ENCODE measurements at places on chromosomes 1 and 21.

GRCh38 chr21:34968414-34969333 lies 80.4 kb downstream of the RUNX1 start:
- no peak for DNase-seq

- DNase-seq = no peak
Measured at GRCh38 chr1:190179817-190180216, 297.8 kb downstream of the BRINP3 start.

- no peak for DNase-seq
Measured at GRCh38 chr1:182359645-182360044, 31.9 kb downstream of the GLUL start.

DNA sequence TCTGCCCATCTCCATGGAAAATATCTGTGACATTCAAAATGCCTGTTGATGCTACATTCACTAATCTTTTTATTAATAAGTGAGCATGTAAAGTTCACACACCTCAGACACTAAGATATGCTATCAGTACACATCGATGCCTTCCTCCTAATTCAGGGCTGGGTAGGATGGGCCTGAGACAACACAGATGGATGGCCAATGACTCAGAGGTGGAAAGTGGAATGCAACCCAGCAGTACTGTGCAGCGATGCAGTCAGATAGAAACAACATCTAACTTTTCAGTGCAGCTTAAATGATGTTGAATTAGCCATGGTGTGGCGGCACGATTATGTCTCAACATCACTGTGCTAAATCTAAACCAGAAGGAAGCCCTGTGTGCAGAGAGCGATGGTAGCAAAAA lies 161.6 kb upstream of the KCNJ15 start:
- no peak for DNase-seq

- DNase-seq = no peak
Measured at GRCh38 chr1:223258751-223259198, 105.2 kb downstream of the SUSD4 start.

- no peak for DNase-seq
Measured at GRCh38 chr1:36285443-36286101, 20.6 kb upstream of the SH3D21 start.

DNA sequence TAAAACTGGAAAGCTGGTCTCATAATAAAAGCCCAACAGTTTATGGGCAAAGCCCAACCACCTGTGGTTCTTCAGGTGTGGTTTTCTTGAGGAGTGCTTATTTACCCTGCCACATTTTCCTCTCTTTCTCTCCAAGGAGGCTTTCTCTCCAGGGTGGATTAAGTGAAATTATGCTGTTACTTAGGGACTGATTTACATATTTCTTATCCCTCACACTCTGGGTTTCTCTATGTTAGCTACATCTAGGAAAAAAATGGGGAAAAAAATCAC lies 4.8 kb downstream of the TBX19 start:
- no peak for DNase-seq

DNA sequence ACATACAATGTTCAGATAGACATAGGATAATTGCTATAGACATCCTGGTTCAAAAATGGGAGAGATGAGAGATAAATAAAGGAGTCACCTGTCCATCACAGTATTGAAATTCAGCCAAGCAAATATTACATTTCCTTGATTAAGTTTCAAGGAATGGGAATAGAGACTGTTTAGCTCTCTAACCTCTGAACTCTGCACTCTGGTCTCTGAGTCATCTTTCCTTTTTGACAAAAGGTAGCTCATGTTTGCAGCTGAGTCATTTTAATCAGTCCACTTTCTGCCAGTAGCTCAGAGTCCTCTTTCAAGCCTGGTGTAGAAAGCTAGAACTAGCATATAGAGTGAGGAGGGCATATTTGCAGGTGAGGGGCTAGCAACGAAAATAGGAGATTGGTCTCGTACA lies 51.4 kb upstream of the GJA8 start:
- DNase-seq = no peak

GRCh38 chr21:46355161-46356004 lies 31.4 kb downstream of the PCNT start:
- no peak for DNase-seq

GRCh38 chr1:3441410-3441847 lies 13.0 kb upstream of the ARHGEF16 start:
- DNase-seq = no peak

DNA sequence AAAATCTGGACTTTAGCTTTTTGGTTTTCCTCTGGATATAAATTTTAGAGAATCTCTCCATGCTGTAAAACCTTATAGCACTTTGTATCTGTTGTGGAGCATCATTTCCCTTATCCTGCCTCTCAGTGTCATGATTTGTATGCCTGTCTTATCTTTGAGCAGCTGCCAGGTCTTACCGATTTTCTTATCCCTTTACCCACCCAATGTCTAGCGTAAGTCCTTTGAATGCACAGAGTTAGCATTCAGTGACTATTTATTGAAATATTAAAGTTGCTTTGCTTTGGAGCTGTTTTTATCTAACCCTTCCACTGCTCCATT lies 37.3 kb downstream of the CDC7 start:
- DNase-seq = no peak

DNA sequence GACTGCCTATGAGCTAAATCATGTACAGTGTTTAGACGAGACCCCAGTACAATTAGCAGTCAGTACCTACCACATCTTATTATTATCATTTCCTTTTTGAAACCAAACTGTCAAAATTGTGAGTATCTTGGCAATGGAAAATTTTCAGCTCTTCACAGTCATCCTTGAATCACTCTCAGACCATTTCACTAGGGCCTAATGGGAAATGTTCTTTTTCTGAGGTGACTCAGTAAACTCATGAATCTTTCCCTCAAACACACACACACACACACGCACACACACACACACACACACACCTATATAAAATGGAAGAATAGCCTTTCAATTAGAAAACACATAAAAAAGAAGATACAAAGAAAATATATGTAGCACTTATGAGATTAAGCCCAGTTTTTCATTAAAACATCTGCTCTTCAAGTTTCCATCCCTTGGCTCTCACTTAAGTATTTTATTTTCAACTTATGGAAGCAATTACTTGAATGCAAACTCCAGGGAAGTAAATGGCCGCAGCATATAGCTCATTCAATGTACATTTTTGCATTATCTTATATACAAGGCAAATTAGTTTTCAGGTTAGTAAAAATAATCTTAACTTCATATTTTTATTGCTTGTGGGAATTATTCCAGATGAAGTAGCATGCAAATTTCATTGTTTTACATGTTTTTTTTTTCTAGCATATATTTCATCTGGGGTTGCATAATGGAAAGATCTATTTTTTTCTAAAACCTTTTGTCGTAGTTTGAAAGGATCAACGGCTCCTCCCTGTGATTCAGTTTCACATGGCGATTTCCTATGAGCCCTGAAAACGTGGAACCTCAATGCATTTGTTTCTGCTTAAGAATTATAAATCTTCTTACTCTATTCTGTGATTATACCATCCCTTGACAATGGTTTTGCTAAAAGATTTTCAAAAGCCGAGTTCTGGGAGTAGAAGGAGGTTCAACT lies 46.3 kb upstream of the TMPRSS15 start:
- no peak for DNase-seq

DNA sequence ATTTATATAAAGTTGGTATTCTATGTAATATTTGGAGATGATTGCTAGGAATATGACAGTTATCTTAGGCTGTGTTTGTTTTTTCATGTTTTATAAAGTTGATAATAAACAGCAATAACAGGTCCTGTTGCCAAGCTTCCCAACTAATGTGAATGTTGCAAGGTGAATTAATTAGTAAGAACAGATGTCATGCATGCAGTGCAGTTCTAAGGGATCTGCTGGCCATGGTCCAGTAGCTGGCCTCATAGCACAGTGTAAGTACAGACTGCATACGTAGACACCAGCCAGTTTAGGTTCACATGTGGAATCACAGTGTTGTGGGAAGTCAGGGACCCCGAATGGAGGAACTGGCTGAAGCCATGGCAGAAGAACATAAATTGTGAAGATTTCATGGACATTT lies 478.2 kb downstream of the NEGR1 start:
- no peak for DNase-seq

DNA sequence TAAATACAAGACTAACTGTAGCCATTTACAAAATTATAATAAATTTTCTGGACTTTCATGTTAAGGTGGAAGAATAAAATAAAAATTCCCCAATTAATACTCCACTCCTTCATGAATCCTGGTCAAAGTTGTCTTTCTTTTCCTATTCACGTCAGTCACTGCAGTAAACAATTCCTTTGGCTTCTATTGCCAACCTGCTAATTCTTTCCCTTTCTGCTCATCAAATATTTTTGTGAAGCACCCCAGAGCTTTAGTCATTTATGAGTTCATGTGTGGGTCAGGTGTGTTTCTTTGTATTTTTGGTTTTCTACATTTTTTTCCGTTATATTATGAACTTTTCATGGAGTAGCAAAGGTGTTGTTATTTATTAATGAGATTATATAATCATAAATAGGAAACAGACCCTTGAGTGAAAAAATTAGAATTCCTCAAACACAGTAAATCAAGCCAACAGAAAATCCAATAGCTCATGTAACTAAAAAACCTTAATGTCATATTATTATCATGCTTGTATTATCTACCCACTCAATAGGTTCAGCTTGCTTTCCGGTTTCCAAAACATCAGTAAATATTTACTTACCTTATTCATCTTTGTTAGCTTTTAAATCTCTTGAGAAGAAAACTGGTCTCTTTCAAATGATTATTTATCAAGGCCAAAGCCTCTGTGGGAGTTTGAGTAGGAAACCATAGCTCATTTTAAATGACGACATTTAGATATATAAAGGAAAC lies 29.6 kb upstream of the PLA2G4A start:
- DNase-seq = no peak

GRCh38 chr1:7941437-7941793 lies 776 bp upstream of the TNFRSF9 start:
- no peak for DNase-seq

GRCh38 chr1:57269630-57270225 lies 154.1 kb downstream of the DAB1 start:
- no peak for DNase-seq

GRCh38 chr1:99232172-99232571 lies 32.1 kb upstream of the PLPPR4 start:
- DNase-seq = no peak

GRCh38 chr1:58409890-58410289 lies 136.6 kb downstream of the OMA1 start:
- DNase-seq = no peak

- no peak for DNase-seq
Measured at GRCh38 chr1:181383695-181384094, 99.6 kb upstream of the CACNA1E start.

- DNase-seq = peak; percentile 7
Measured at GRCh38 chr1:236868625-236869467, 73.8 kb downstream of the MTR start.

GRCh38 chr1:14261395-14261794 lies 337.1 kb upstream of the KAZN start:
- DNase-seq = no peak

DNA sequence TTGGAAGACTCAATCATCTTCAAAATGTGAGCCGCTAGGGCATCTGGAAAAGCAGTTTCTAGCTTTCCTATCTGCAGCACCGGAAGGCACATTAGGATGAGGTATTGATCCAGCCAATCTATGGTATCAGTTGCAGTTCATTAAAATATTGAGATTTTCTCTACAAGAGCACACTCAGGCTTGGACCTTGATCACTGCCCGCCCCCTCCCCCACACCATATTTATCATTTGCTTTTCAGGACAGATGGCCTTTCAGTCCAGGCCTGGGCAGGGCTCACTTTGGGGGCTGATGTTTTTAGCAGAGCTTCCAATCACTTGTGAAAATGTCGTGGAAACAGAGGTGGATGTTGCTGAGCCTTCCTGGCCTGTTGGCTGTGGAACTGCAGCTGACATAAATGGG lies 17.5 kb downstream of the LHX4 start:
- no peak for DNase-seq

DNA sequence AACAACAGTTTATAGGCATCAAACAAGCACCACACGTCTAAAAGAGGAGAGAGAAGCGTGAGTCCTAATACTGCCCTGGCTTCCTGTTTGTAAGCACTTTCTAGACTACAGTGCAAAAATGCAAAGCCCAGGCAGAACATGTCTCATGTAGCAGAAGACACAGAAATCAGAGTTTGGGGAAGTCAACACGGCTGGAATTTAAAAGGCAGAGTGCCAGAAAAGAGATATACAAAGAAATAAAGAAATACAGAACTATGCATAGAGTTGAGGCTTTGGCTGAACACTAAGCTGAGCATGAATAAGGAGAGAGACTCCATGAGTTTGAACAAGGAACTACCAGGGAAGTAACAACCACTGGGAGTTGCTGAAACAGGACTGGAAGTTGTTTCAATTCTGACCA lies 566.6 kb upstream of the NR5A2 start:
- no peak for DNase-seq

- DNase-seq = no peak
Measured at GRCh38 chr1:176187001-176187400, 20.1 kb downstream of the COP1 start.

- no peak for DNase-seq
Measured at GRCh38 chr1:203112475-203112874, 15.1 kb upstream of the ADORA1 start.

DNA sequence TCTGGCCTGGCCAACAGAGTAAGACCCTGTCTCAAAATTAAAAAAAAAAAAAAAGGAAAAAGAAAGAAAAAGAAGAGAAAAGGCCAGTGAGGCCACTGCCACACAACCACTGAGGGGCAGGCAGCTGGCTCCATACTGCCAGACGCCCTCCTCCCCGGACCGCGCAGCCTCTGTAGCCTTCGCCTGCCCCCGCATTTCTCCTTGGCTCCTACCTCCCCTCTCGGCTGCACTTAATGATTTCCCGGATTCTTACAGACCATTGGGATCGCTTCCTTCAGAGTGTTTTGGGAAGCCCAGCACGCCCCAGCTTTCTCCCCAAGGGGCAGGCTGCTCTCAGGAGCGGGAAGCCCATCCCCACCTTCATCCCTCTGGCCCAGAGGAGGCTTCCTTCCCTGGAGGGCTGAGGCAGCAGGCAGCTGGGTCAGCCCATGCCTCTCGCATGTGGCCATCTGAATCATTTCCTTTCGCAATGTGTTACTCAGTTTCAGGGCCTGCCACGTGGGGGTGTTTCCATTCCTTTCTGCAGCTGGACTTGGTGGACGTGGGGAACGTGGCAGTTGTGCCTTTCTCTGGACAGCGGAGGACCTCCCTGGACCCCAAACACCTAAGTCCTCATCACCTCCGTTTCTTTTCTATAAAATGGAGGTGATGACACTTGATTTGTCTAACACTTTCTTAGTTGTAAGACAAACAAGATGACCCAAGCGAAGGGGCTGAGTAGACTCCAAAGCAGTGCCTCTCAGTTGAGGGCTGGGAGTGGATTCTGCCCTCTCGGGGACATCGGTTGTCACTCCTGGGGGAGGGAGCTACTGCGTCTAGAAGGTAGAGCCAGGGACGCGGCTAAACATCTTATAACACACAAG lies 2.3 kb downstream of the SLC2A5 start:
- DNase-seq = no peak

- no peak for DNase-seq
Measured at GRCh38 chr1:206833801-206834200, 31.6 kb upstream of the IL20 start.
